RWPE1 (cell line): ENCODE measurements at places on chromosomes 2 and 18.
A peak's percentile ranks its signal among the peaks of the same experiment; 100 is the strongest.

DNA sequence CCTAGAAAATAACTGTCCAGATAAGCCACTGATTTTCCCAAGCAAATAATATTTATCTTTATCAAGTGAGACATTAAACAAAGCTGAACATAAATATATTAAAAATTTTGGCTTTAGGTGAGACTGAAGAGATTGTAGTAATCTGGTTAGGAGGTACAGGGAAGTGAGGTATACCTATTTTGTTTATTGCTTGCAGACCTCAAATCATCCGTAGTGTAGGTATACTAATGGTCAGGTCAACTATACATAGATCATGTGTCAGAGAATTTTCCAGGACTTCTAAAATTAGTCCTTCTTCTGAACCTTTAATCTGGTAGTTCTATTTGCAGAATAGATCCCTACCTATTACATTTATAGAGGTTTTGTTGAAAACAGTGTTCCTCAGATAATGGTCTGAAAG lies 41.5 kb downstream of the SP140 start:
- DNase-seq: no peak

GRCh38 chr2:165629776-165630175 lies 160.3 kb downstream of the CSRNP3 start:
- no peak for DNase-seq

DNA sequence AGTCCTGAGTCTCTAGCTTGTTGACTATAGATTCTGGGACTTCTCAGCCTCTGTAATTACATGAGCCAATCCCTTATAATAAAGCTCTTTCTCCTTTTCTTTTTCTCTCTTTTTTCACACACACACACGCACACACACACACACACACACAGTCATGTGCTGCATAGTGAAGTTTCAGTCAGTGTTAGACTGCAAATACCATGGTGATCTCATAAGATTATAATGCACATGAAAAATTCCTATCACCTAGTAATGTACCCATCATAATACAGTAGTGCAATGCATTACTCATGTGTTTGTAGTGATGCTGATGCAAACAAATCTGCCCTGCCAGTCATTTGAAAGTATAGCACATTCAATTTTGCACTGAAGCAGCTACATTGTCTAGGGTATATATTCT lies 558.2 kb downstream of the SUCLG1 start:
- DNase-seq: peak; percentile 40

GRCh38 chr2:28339516-28340175 lies 53.0 kb upstream of the FOSL2 start:
- DNase-seq: no peak

DNA sequence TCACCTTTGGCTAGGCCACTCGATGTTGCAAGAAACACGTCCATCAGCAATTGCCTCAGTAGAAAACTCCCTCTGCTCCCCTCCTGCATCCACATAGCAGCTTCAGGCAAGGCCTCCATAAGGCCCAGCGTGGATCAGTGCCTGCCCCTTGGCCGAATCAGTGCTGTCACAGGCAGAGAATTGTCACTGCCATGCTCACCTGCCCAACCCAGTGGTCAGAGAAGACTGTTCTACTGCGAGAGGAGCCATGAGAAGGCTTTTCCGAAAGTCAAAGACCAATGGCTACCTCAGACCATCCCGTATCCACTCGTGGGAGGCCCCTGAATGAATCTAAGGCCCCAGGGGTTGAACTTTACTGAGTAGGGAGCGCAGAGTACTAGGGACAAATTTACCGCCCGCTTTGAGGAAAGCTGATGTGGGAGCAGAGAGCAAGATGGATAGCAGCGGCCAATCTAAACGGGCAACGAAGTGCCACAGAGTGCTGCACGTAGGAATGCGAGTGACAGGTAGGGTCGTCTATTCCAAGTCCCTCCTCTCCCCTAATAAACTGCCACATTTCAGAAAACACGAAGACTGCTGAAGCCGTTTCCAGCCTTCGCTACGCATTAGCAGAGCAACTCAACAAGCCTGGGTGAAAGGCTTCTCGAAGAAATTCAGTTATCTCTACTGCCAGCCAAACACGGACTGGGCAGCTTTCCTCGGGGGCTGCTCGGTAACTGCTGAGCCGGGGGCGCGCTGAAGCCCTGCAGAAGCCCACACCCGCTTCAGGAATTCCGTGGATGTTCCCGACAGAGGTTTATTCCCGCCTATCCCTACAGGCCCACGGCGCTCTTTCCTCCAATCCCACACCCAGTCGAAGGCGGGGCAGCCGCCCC lies 968 bp upstream of the RALBP1 start:
- DNase-seq: peak; percentile 87

GRCh38 chr2:197707316-197708213 lies 2.4 kb downstream of the MARS2 start:
- peak; percentile 55 for DNase-seq
